ENCODE measurements at places on chromosomes 7 and 10.

DNA sequence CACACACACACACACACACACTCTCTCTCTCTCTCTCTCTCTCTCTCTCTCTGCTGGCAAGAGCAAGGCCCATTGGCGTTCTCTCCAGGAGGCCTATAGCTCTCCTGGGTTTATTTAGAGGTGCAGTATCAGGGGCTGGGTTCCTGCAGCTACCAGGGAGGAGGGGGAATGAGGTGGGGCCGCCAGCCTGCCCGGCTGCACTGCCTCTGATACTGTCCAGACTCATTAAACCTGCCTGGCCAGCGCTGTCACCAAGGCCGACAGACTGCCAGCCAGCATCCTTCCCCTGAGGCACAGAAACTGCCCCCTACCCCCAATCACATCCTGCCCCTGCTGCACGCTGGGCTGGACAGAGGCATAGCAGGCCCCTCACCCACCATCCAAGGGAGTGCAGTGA is 4.3 kb downstream of the PRRT4 start:
- DNase-seq: no peak

- peak; percentile 21 for DNase-seq
Measured at GRCh38 chr7:141511316-141511675, 39.9 kb upstream of the AGK start.

GRCh38 chr7:44150466-44150832 is 9.3 kb upstream of the MYL7 start:
- peak; percentile 61 for DNase-seq

GRCh38 chr10:122087436-122087835 is 98.5 kb downstream of the TACC2 start:
- no peak for DNase-seq

DNA sequence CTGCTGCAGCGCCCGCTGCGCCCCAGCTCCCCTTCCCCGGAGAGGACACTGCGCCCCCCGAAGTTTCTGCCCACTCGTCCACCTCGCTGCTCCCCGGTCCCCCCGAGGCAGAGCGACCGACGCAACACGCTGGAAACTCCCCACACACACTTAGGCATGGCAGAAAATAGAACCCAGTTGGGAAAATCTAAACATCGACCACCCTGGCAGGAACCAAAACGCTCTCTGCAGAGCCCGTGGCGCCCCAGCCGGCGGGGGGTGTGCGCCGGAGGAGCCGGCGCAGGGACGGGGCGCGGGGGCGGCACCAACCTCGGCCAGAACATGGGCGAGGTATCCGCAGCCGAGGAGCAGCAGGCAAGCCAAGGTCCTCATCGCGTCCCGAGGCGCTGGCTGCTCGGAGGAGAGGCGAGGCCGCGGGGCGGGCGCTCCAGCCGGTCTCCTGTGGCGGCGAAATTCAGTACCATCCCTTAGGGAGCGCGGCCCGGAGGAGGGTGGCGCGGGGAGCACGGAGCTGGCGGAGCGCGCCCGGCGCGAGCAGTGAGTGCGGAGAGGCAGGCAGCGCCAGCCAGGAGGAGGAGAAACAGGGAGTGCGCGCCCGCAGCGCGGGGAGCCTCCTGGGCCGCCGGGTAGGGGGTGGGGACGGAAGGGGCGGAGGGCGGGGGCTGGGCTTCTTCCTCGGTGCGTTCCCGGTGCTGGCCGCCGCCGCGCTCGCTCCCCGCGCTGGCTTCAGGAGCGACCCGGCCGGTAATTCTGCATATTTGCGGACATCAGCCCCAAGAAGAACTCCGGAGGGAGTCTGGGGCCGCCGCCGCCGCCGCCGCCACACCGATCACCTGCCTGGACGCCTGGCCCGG is 789 bp downstream of the PDGFA start:
- peak; percentile 84 for DNase-seq

GRCh38 chr7:47782022-47782421 is 166.2 kb downstream of the PKD1L1 start:
- DNase-seq: peak; percentile 41

DNA sequence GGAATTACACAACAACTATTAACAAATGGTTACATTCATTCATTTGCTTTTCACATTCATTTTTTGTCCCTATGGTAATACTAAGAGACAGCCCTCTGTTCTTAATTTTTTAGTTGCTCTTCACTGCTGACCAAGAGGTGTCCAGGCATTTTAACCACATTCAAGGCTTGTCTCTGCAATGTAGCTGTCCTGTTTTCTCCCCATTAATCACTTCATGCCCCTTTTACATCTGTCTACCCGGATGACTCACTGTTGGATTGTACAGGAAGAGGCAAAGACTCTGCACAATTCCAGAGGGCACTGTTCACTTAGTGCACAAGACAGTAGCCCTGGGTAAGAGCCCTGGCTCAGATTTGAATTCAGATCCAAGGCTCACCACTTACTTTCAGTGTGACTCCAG is 168.5 kb downstream of the NOC3L start:
- no peak for DNase-seq

DNA sequence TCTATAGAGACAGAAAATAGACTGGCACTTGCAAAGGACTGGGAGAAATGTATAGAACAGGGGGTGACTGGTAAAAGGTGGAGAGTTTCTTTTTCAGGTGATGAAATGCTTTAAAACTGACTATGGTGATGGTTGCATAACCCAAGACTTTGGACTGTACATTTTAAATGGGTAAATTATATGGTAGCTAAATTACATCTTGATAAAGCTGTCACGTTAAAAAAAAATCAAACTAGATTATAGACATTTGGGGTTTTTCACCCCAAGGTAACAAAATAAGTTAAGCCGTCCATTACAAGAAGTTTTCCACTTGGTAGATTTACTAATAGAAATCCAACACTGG is 24.0 kb downstream of the TMEM209 start:
- no peak for DNase-seq

GRCh38 chr10:79353000-79353406 is 5.7 kb downstream of the PPIF start:
- no peak for DNase-seq

DNA sequence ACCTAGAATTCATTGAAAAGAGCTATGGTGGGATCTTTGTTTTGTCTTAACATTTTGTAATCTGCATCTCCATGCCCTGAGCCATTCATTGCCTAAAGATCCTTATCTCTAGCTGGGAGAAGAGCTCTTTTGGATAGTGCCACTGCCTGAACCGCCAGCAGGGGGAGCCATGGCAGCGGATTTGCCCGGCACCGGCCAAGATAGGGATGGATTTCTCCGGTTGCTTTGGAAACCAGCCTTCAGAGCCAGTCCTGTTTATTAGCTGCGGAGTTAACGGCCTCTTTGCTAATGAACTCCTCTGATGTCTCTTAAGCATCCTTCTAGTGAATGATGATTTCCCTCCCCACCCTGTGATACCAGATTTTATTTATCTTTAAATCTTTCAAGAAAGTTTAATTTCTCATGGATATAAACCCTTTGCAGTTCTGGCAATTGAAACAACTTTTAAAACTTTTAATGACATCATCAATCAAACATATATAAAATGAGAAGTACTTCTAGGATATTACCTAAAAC is 58.2 kb upstream of the LYZL2 start:
- DNase-seq: peak; percentile 89

GRCh38 chr10:59587756-59588140 is 121.9 kb downstream of the SLC16A9 start:
- DNase-seq: no peak

GRCh38 chr10:97399843-97400545 is 1.1 kb downstream of the RRP12 start:
- peak; percentile 48 for DNase-seq

- DNase-seq: no peak
Measured at GRCh38 chr10:78871796-78872195, 197.0 kb upstream of the ZMIZ1 start.

- no peak for DNase-seq
Measured at GRCh38 chr10:16581202-16581601, 59.5 kb upstream of the C1QL3 start.

DNA sequence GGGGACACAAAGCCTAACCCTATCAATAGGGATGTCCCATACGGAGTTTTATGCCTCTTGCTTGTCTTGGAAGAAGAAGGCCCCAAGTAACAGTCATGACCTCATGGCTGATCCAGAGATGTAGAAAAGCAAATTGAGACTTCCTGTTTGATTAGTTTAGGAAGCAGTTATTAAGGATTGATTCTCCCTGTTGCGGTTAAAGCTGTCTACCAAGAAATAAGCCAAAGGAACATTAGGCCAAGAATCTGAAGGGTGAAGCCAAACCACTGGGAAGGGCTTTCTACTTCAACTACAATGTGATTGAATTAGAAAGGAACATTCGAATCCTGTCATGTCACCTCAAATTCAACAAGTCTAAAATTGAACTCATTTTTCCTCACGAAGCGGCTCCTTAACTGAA is 60.5 kb upstream of the AGBL3 start:
- DNase-seq: no peak

GRCh38 chr7:37333075-37333474 is 115.6 kb downstream of the ELMO1 start:
- DNase-seq: no peak

GRCh38 chr7:41885078-41885477 is 182.2 kb upstream of the INHBA start:
- no peak for DNase-seq

GRCh38 chr10:126066456-126066855 is 170.1 kb downstream of the FANK1 start:
- no peak for DNase-seq

GRCh38 chr7:104156842-104157277 is 51.0 kb downstream of the ORC5 start:
- no peak for DNase-seq

Data from femur (tissue), 1 donor.